ENCODE measurements at places on chromosomes 4 and X.
A peak's percentile ranks its signal among the peaks of the same experiment; 100 is the strongest.

GRCh38 chrX:148611993-148612392, 111.6 kb downstream of the AFF2 start:
- DNase-seq = no peak

DNA sequence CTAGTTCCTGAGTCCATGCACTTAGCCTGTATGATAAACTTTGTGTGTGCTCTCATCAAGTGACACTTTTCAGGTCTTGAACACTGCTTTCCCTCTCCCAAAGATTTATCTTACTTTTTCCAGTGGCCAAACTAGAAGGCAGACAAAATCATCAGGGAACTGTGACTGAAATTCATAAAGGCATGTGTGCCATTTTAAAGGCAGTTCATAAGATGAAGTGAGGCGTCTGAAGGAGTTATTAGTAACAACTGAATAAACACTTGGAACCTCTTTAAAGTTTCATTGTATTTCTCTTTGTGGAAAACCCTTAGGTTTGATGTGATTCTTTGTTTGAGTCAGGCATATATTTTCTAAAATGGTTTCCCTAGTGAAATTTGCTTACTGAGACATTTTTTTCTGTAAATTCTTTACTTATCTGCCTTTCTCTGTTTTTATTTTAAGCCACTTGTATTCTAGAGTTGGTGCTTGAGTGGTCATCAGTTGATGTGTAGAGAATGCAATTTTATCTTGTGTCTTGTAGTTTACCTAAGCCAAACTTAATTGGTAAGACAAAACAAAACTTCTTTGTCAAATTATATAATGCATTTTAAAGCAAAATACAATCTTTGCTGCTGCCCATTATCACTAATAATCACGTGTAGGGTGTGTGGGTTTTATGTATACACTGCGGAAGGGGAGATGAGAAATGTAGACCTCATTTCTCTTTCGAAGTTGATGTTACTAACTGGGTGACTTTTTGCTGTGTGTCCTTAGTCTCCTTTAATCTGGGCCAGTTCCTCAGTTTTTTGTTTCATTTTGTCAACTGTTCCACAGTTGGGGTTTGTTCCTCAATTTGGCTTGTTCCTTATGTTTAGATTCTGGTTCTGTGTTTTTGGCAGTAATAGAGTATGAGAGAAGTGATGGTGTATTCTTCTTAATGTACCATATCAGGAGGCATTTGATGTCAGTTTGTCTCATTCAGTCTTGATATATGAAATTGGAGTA, 56.8 kb downstream of the RBPJ start:
- no peak for DNase-seq

GRCh38 chr4:29390921-29391320, 1329.2 kb upstream of the PCDH7 start:
- no peak for DNase-seq

DNA sequence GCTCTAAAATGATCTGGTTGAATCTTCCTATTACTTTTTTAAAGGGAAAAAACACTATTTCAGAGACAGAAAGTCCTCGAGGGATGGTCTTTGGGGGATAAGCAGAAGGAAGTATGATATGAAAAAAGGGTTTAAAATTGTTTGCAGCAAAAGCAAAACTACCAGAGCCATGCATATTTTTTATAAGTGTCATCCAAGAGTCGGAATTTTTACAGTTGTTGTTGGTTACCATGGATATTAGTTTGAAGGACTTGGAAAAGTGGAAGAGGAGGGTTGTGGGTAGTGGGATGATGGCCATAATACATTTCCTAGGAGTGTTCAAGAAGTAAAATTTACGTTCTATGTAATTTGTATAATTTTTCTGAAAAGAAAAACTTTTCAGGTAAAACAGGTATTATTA, 134.4 kb downstream of the PCDH7 start:
- no peak for DNase-seq

DNA sequence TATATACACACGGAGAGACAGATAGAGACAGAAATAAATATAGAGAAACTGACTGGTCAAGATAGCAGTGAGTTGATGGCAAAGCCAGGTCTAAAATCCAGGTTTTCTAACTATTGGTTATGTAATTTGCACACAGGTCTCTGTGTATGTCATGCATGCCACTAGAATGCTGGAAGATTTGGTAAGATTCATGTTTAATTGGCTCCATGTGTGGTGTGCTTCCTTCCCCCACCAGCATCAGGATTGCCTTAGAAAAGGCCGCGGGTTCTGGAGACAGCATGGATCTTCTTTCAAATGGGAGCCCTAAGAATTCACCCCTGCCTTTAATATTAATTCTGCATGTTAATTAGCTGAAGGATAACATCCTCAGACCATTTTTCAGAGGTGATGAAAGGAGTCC, 31.3 kb downstream of the HAND2 start:
- DNase-seq = no peak

- DNase-seq = no peak
These were observed 112.8 kb upstream of the PSAPL1 start for GRCh38 chr4:7547368-7548040.

- DNase-seq = no peak
These were observed 105.6 kb downstream of the HUWE1 start for GRCh38 chrX:53580742-53581504.

GRCh38 chrX:72340626-72341025, 34.9 kb upstream of the CITED1 start:
- DNase-seq = no peak

- DNase-seq = no peak
These were observed 17.5 kb downstream of the RBMX2 start for GRCh38 chrX:130419263-130419662.

- peak; percentile 35 for DNase-seq
These were observed 11.2 kb upstream of the TMEM154 start for GRCh38 chr4:152690706-152691651.

Measured in mesenchymal stem cell (in vitro differentiated cells and primary cell).